ENCODE measurements at places on chromosomes 2 and 18. TPM values are rescaled to one million over a fixed set of nuclear protein-coding genes. Genes with fewer than 3 reads are reported as not detected.

Gene RAPH1
- total RNA-seq = 48.2 TPM

DNA sequence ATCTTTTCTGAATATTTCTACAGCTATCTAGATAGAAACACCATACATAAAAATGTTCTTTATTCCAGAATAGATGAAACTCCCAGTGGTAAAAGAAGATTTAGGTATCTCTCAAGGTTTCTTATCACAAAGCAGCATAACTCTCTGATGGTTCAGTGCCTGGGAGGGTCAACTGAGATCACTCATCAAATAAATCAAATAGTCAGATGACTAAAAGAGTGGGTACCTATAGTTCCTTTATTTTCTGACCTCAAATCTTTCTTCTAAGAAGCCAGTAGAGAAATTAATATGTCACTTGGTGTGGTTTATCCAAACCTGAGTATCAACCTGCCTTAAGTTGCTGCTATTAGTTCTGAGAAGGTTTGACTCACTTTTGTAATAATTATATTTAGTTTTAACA lies 120.9 kb downstream of the TMEFF2 start:
- no peak for DNase-seq
- H3K27me3 ChIP-seq = no peaks in the 10 kb centered on the region
- H3K4me3 ChIP-seq = no peak overlapping the region
- H3K36me3 ChIP-seq = no peaks in the 10 kb centered on the region

DNA sequence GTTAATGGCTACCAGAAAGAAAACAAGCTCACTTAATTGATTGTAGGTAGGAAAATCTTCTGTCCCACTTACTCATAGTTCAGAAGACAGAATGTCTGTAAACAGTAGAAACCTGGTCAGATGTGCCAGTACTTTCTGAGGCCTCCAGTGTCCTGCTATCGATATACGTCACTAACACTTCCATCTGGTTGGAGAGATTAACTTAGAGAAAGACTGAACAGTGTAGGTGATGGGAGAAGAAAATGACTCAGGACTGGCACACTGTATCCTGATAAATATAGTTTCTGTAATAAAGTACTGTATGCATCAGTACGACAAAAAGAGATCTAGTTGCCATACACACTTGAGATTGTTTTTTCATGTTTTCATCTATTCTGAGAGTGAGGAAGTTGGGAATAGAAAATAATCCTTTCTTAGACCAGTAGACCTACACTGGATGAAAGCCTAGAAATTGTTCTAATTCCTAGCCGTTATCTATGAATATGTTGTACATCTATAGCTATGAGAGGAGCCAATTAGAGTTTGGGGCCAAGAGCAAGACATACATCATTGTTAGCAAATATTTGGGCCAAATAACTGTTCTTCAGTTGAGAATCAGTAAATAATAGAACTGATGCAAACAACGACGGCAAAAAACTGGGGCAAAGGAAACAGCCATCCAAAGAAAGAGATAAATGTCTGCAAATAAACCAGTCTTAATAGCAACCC lies 105.9 kb downstream of the NAT8 start:
- H3K4me1 ChIP-seq = 0 out of 2 replicates have a peak, but pooled peaks cover 5% of the 10 kb centered on the region
- H3K27ac ChIP-seq = no peak overlapping the region
- no peaks in the 10 kb centered on the region for H3K27me3 ChIP-seq
- H3K36me3 ChIP-seq = peaks cover 26% of the 10 kb centered on the region

GRCh38 chr18:24370120-24370519 lies 27.5 kb downstream of the OSBPL1A start:
- no peak overlapping the region for H3K4me3 ChIP-seq
- no peak overlapping the region for H3K27ac ChIP-seq
- DNase-seq = no peak
- H3K36me3 ChIP-seq = no peaks in the 10 kb centered on the region
- H3K4me1 ChIP-seq = peaks cover 6% of the 10 kb centered on the region

GRCh38 chr2:221572219-221572820 lies at the start of gene EPHA4:
Gene EPHA4, minus strand, starts transcription at chr2:221572304. Its CDS starts 56 bp downstream, at chr2:221572248.
- peaks cover 30% of the 10 kb centered on the region for H3K36me3 ChIP-seq
- peak; percentile 83 for DNase-seq
- H3K4me1 ChIP-seq = peaks cover 51% of the 10 kb centered on the region
- H3K4me3 ChIP-seq = peak within 1 kb of the TSS; percentile 93
- peaks cover 4% of the 10 kb centered on the region for H3K27me3 ChIP-seq

Data from HFFc6 (cell line).